Liver (tissue), 10 donors: ENCODE measurements at places on chromosomes 11 and 22. TPM values are rescaled to one million over a fixed set of nuclear protein-coding genes. Genes with fewer than 3 reads are reported as not detected.

Gene RPS6KB2
- 33.2 TPM for polyA plus RNA-seq

Gene F2
- 1,337 TPM for polyA plus RNA-seq

DNA sequence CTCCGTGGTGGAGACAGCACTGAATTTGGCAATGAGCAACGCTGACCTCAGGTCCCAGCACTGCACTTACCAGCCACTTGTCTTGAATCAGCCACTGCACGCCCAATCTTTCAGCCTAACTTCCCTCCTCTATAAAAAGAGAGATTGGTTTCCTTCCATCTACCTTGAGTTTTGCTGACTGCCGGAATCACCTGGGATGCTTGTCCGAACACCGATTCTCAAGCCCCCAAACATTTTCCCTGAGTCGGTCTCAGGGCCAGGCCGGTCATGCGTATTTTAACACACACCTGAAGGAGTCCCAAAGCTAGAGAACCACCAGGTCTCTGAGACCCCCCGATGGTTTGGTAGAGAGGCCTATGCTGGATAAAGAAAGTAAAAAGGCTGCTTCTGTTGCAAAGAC lies 131.5 kb downstream of the SPATA19 start:
- H3K27ac ChIP-seq, result no peak overlapping the region
- no peak for DNase-seq
- H3K4me3 ChIP-seq, result no peak overlapping the region
- H3K4me1 ChIP-seq, result no peaks in the 10 kb centered on the region
- no peaks in the 10 kb centered on the region for H3K27me3 ChIP-seq

DNA sequence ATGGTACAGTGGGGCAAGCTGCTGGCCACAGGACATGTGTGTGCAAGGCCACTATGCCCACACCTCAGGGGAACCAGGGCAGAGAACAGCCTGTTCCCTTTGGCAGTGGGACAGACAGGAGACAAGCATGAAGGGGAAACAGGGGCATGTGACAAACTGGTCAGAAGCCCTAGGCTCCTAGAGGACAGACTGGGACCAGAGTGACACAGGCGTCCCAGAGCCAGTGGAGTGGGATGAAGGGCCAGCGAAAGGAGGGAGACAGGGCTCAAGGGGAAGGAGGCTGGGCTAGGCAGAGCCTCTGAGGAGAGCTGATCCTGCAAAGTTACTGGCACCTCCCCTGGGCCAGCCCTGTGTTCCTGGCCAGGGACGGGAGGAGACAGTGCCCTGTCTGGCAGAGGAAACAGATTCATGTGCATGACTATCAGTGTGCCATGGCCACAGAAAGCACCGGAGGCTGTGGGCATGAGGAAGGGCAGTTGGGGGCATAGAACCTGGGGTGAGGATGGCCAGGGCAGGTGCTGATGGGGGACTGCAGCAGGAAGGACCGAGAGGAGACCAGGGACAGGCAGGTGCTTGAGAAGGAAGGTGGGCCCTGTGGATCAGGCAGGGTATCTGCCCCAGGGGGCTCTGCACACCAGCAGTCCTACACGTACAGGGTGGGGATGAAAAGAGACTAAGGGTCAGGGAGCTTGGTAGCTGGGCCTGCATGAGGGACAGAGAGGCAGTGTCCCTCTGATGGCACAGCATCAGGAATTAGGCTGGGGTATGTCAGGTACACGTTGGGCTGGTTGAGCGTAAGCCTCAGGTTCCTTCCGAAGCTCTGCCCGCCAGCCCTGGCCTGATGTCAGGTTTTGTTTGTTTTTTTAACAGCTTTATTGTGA lies 9.8 kb downstream of the DERL3 start:
- no peak overlapping the region for H3K27ac ChIP-seq
- H3K36me3 ChIP-seq, result peaks cover 13% of the 10 kb centered on the region
- no peaks in the 10 kb centered on the region for H3K4me1 ChIP-seq
- H3K4me3 ChIP-seq, result no peak overlapping the region
- no peaks in the 10 kb centered on the region for H3K27me3 ChIP-seq

DNA sequence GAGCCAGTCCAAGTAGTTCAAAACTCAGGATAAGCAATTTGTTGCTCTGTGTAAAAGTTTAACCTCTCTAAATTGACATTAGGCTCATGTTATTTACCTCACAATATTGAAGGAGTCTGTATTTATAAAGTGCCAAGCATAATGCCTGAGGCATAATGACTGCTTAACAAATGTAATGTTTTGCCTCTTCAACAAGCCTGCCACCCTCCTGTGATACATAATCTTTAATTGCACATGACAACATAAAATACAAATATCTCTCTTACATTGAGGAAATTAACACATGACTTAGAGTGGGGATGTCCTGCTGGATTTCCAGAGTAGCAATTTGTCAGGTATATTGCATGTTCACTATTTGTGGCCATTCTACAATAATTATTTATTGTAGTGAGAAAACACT lies 469.2 kb upstream of the ANO5 start:
- no peaks in the 10 kb centered on the region for H3K4me1 ChIP-seq
- no peaks in the 10 kb centered on the region for H3K36me3 ChIP-seq
- H3K4me3 ChIP-seq, result no peak overlapping the region
- DNase-seq, result no peak

GRCh38 chr11:106421676-106422292 lies 344.3 kb downstream of the AASDHPPT start:
- DNase-seq, result no peak
- H3K4me1 ChIP-seq, result no peaks in the 10 kb centered on the region
- H3K4me3 ChIP-seq, result no peak overlapping the region
- H3K27me3 ChIP-seq, result no peaks in the 10 kb centered on the region

GRCh38 chr11:132555617-132556016 lies 976.7 kb downstream of the OPCML start:
- no peaks in the 10 kb centered on the region for H3K36me3 ChIP-seq
- no peak overlapping the region for H3K27ac ChIP-seq
- no peaks in the 10 kb centered on the region for H3K4me1 ChIP-seq

GRCh38 chr11:134742956-134743819 lies 331.1 kb upstream of the B3GAT1 start:
- H3K4me3 ChIP-seq, result no peak overlapping the region
- DNase-seq, result no peak
- H3K27me3 ChIP-seq, result no peaks in the 10 kb centered on the region
- no peak overlapping the region for H3K27ac ChIP-seq
- H3K4me1 ChIP-seq, result peaks cover 2% of the 10 kb centered on the region
- H3K36me3 ChIP-seq, result no peaks in the 10 kb centered on the region

DNA sequence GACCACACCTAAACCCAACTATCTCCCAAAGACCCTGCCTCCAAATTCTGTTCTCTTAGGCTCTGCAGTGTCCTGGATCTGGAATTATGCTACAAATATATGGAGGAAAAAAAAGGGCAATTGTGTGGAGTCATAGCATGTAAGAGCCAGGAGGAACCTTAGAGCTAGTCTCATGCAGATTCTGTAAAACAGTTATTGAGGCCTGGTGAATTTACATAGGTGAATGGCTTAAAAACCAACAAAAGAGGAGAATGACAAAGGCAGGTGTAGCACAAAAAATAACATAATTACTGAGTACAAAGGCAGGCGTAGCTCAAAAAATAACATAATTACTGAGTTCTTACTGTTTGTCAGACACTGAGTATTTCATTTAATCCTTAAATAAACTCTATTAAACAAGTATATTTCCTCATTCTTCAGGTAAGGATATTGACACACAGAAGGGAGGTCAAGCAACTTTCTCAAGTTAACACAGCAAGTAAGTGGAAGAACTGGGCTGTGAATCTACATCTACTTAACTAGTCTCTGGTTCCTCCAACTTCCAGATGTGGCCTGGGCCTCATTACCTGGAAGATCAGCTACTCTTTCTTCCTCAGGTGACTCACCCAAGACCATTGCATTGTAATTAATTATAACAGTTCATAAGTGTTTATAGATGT lies 938.9 kb upstream of the TENM4 start:
- no peaks in the 10 kb centered on the region for H3K36me3 ChIP-seq
- DNase-seq, result no peak
- H3K27ac ChIP-seq, result no peak overlapping the region
- no peaks in the 10 kb centered on the region for H3K27me3 ChIP-seq

GRCh38 chr11:112514011-112514740 lies 253.5 kb upstream of the PLET1 start:
- no peak overlapping the region for H3K4me3 ChIP-seq
- H3K36me3 ChIP-seq, result no peaks in the 10 kb centered on the region
- H3K4me1 ChIP-seq, result no peaks in the 10 kb centered on the region
- no peaks in the 10 kb centered on the region for H3K27me3 ChIP-seq

DNA sequence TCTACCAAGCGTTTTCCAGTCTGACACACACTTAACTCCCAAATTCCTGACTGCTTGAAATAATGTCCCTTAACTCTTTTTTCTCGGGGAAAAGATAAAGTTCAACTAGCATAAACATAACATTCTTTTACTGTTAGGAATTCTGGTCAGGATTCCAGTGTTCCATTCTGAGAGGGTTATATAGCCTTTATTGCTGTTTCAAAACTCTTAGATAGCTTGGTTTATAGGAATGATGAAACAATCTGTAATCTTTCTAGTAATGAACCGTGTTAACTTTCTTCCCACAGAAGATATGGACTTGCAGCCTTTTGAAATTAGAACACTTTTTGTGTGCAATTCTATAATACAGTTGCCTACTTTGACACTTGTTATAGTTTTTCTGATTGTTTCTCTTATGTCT lies 8.6 kb downstream of the REXO2 start:
- peaks cover 14% of the 10 kb centered on the region for H3K36me3 ChIP-seq
- no peaks in the 10 kb centered on the region for H3K27me3 ChIP-seq
- no peak overlapping the region for H3K4me3 ChIP-seq
- DNase-seq, result no peak
- H3K27ac ChIP-seq, result no peak overlapping the region

DNA sequence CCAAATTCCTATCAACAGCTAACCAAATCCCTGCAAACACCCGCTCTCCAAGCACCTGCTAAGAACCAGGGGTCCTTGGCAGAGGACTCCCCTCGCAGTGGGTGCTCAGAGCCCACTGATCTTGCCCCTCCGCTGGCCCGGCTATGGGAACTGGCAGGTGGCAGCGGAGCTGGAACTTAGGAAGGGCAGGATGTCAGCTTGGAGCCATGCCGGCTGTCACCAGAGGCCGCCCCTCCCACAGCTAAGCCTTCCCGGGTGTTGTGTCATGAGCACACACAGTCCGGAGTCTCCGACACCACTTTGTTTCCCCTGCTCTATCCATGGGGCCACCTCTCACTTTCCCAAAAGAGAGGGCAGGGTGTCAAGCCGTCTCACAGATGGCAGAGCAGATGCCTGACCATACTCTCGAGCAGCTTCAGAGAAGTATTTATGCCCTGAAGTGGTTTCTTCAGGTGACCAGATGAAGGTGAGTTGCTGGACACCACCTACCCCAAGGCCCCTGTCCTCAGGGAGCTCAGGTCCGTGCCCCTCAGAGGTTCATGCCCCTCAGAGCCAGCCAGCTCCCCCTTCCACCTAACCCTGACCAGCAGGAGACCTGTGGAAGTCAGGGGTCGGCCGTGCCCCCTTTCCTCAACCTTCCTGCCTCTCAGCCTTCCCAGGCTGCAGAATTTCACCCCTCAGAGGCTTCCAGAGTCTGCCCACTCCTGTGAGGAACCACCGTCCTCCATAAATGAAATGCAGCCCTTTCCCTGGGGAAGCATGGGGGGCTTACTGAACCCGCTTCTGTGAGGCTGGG lies 545.7 kb upstream of the B3GAT1 start:
- no peaks in the 10 kb centered on the region for H3K36me3 ChIP-seq
- H3K27ac ChIP-seq, result no peak overlapping the region
- no peak overlapping the region for H3K4me3 ChIP-seq

DNA sequence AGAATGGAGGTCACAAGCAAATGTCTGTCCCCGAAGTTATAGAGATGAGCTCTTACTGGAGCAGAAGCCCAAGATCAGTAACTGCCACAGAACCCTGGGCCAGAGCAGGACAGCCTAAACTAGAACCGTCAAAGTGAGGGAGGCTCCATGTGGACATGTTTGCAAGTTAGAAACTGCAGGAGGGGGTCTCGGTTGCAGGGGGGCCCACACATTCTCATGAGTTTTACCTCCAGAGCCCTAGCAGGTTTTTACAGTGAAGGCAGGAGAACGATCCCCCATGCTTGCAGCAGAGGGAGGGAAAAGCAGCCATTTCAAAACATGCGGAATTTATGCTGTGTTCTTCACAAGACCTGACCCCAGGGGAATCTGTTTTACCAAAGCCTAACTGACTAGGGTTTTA lies 133.5 kb upstream of the B3GAT1 start:
- H3K27ac ChIP-seq, result no peak overlapping the region
- no peaks in the 10 kb centered on the region for H3K36me3 ChIP-seq

- H3K36me3 ChIP-seq, result peaks cover 86% of the 10 kb centered on the region
- no peaks in the 10 kb centered on the region for H3K27me3 ChIP-seq
- no peak overlapping the region for H3K27ac ChIP-seq
Observed at GRCh38 chr11:13376838-13377237, 86.2 kb downstream of the BTBD10 start.

DNA sequence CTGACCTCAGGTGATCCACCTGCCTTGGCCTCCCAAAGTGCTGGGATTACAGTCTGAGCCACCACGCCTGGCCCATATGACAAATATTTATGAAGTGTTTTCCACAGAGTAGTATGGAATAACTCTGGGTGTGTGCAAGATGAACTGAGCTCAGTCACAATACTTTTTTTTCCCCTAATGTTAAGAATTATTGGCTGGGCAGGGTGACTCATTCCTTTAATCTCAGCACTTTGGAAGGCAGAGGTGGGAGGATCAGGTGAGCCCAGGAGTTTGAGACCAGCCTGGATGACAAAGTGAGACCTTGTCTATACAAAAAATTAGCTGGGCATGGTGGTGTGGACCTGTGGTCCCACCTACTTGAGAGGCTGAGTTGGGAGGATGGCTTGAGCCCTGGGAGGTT lies 6.4 kb downstream of the PTPRJ start:
- no peak overlapping the region for H3K4me3 ChIP-seq
- no peak for DNase-seq
- no peaks in the 10 kb centered on the region for H3K36me3 ChIP-seq
- H3K27me3 ChIP-seq, result no peaks in the 10 kb centered on the region
- peaks cover 48% of the 10 kb centered on the region for H3K4me1 ChIP-seq
- H3K27ac ChIP-seq, result no peak overlapping the region

DNA sequence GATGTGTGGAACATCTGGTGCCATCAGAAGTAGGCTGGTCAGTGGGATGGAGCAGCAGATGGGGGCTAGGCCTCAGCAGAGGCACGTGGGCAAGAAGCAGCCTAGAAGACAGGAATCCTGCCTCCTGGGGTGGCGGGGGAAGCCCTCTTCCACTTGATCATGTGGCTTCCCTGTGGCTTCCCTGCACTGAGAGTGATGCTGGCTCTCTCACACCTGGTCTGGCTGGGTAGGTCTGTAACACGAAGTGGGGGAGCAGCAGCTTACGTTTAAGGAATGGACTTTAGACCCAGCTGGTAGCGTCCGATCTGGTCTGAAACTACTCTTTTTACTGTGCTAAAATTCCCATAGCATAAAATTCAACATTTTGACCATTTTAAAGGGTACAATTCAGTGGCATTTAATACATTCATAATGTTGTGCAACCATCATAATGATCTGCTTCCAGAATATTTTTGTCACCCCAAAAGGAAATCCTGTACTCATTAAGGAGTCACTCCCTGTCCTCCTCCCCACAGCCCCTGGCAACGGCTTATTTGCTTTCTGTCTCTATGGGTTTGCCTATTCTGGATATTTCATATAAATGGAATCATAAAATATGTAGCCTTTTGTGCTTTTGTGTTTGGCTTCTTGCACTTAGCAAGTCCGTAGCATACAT lies 21.7 kb downstream of the PTPN5 start:
- no peak overlapping the region for H3K27ac ChIP-seq
- no peaks in the 10 kb centered on the region for H3K36me3 ChIP-seq
- H3K4me3 ChIP-seq, result no peak overlapping the region
- H3K27me3 ChIP-seq, result no peaks in the 10 kb centered on the region
